ENCODE measurements at places on chromosomes 4 and X.

DNA sequence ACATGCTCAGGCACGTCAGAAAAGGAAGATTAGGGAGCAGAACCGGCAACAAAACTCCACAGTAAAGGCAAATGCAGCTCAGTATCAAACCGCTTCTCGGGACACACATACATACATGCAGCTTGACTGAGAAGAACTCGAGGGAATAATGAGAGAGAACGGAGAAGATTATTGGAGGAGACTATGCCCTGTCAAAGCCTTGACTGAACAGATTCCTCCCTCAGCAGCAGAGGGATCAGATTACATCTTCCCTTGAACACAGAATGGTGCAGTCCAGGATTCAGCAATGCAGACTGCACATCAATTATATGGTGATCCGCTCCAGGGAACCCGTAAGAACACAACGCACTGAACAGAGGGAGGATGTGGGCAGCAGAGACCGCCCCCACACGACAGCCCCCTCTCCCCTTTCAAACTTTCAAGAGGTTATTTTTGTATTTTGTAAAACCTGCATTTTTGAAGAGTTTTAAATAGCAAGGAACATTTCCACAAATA lies 183.2 kb downstream of the FBXW7 start:
- DNase-seq = peak; percentile 2

- no peak for DNase-seq
Observed at GRCh38 chr4:163495900-163496299, 1.4 kb downstream of the TMA16 start.

DNA sequence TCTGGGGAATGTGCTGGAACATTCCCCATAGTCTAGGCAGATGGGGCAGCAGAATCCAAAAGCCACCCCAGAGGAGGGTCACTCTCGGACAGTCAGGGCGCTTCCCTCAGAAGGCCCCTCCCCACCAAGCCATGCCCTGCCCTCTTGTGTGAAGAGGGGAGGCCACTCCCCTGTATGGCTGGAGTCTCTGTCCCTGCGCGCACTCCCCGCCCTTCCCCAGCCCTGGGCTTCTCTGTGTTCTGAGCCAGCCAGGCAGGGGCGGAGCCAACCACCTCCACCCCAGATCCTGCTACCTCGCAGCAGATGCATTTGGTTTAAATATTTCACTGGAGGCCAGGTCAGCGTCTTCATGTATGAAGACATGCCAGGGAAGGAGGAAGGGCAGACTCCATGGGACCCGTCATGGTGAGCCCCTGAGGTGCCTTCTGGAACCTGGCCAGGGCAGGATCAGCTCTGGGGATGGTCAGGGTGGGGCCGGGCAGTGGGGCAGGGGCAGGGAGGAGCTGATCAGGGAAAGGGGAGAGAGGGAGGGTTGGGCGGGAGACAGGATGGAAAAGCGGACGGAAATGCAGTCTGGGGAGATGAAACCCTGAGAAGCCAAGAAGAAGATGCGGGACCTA lies 107.3 kb downstream of the ADRA2C start:
- peak; percentile 91 for DNase-seq

DNA sequence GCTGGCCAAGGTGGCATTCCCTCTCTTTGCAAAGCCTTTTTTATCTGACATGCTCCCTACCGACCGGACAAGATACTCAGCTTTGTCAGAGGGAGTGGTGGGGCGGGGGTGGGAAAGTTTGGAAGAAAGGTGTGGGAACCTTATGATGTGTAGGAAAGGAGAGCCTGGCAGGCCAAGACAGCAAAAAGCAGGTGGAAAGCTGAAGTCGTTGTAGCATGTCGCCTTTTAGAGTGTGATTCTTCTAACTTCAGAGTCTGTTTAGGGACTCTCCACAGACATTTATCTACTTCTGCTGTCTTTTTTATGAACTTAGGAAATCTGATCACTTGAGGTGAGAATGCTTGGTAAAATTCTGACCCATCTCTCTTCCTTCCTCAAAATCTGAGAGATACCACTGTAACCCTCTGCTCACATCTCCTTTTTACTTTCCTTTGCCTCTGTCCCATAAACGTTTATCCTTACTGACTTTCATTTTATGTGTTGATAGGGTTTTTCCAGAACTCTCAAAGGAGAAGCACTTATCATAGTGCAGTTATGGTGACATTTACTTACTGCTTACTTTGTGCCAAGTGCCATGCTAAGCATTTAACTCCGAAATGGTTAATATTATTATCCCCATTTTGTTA lies 8.2 kb upstream of the RUFY3 start:
- no peak for DNase-seq

GRCh38 chrX:40130207-40130606 lies 32.4 kb upstream of the BCOR start:
- no peak for DNase-seq

- no peak for DNase-seq
Observed at GRCh38 chr4:22514001-22514400, 1.9 kb downstream of the ADGRA3 start.

DNA sequence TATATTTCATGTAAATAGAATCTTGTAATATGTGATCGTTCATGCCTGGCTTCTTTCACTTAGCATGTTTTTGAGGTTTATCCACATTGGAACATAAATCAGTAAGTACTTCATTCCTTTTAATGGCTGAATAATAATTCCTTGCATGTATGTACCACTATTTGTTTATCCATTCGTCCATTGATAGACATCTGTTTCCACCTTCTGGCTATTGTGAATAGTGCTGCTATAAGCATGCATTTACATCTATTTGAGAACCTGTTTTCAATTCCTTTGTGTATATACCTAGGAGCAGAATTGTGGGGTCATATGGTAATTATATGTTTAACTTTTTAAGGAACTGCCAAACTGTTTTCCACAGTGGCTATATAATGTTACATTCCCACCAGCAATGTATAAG lies 356.7 kb upstream of the DIPK2B start:
- DNase-seq = no peak

GRCh38 chr4:106320235-106320634 lies 3.9 kb downstream of the AIMP1 start:
- no peak for DNase-seq

GRCh38 chrX:134604701-134605311 lies 53.5 kb downstream of the PLAC1 start:
- DNase-seq = no peak

- DNase-seq = no peak
Observed at GRCh38 chr4:4247696-4248028, 361 bp downstream of the TMEM128 start.

DNA sequence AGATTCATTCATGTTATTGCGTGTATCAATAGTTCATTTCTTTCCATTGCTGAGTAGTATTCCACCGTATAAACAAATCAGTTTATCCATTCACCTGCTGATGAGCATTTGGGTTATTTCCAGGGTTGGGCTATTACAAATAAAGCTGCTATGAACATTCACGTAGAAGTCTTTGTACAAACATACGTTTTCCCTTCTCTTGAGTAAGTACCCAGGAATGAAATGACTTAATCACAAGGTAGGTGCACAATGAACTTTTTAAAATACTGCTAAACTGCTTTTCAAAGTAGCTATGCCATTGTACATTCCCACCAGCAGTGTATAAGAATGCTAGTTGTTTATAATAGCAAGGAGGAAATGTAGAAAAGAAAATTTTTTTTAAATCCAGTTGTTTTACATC lies 35.9 kb downstream of the SYTL4 start:
- DNase-seq = no peak

GRCh38 chr4:189773909-189774308 lies 166.8 kb upstream of the FRG1 start:
- DNase-seq = no peak

DNA sequence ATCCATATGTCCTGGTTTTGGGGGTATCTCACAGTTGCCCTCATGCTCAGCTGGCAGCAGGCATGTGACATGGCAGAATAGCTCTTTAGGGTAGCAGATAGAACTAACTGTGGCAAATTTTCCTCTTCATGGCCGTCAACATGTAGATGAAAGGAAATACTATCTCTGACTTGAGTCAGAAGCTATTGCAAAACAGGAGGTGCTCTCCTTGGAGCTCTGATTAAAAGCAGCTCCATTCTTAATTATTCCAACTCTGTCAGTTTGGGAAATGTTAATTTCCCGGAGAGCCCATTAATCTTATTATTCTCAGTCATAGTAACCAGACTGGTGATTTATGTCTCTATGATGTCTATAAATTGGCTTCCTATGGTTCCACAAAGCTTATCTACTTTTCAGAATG lies 18.2 kb downstream of the IL13RA1 start:
- no peak for DNase-seq

DNA sequence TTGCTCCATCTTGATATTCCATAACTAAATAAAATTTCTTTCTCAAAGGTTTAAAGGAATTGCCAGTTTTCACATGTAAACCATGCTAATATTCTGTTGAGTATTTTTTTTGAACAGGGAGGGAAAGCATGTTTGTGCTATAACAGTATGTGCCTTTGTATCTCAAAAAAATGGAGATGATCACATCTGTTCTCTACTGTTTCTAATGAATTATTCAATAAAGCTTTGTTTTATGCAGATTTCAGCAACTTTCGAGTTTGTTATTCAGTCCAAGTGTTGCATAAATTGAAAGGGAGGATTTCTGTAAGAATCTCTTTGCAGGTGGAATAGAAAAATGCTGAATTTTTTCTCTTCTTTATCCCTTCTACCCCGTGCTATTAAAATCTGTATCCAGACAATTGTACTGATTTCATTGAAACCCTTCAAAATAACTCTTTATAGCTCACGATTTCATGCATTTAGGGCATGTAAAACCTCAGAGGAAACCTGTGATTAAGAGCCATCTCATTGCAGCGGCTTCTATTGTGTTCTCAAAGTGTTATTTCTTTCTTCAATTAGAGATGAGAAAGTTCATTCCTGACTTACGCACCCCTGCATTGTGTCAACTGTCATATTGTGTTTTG lies 42.1 kb downstream of the NEIL3 start:
- no peak for DNase-seq

DNA sequence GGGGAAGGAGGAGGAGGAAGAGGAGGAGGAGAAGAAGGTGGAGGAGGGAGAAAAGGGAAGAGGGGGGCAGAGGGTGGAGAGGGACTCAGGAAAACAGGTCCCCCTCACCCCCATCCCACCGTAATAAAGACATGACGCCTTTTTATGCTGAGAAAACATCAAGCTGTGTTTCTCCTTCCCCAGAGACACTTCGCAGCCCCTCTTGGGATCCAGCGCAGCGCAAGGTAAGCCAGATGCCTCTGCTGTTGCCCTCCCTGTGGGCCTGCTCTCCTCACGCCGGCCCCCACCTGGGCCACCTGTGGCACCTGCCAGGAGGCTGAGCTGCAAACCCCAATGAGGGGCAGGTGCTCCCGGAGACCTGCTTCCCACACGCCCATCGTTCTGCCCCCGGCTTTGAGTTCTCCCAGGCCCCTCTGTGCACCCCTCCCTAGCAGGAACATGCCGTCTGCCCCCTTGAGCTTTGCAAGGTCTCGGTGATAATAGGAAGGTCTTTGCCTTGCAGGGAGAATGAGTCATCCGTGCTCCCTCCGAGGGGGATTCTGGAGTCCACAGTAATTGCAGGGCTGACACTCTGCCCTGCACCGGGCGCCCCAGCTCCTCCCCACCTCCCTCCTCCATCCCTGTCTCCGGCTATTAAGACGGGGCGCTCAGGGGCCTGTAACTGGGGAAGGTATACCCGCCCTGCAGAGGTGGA lies 45.3 kb upstream of the SHOX start:
- peak; percentile 41 for DNase-seq
